ENCODE measurements at places on chromosomes 7 and 10. TPM values are rescaled to one million over a fixed set of nuclear protein-coding genes. Genes with fewer than 3 reads are reported as not detected.

NAT16 gene
- total RNA-seq = not detected

FGFBP3 gene
- 0.64 TPM for total RNA-seq

DLX5 gene
- total RNA-seq = not detected

ASB10 gene
- total RNA-seq = not detected

LRRC18 gene
- not detected for total RNA-seq

MAP3K8 gene
- total RNA-seq = 0.40 TPM

GHRHR gene
- not detected for total RNA-seq

TMEM229A gene
- not detected for total RNA-seq

CHST15 gene
- total RNA-seq = 40.2 TPM

PLCE1 gene
- 6.7 TPM for total RNA-seq

AGAP5 gene
- 1.0 TPM for total RNA-seq

PI4K2A gene
- total RNA-seq = 32.5 TPM

MORN4 gene
- total RNA-seq = 4.3 TPM

TET1 gene
- 2.9 TPM for total RNA-seq

HGF gene
- 13.0 TPM for total RNA-seq

ARMC3 gene
- total RNA-seq = not detected

TEX36 gene
- not detected for total RNA-seq

IFIT2 gene
- 9.0 TPM for total RNA-seq

TMEM270 gene
- not detected for total RNA-seq

SLC25A28 gene
- 15.9 TPM for total RNA-seq

MMP21 gene
- not detected for total RNA-seq

DGKI gene
- total RNA-seq = 4.2 TPM

OSBPL3 gene
- 41.2 TPM for total RNA-seq

ITGB8 gene
- 7.2 TPM for total RNA-seq

ANKRD30A gene
- total RNA-seq = not detected

TMEM176B gene
- not detected for total RNA-seq

ITIH2 gene
- not detected for total RNA-seq

GNG11 gene
- 90.1 TPM for total RNA-seq

TMEM72 gene
- not detected for total RNA-seq

AGR2 gene
- total RNA-seq = not detected

Data from LHCN-M2 (cell line).